ENCODE measurements at places on chromosomes 7 and 10. TPM values are rescaled to one million over a fixed set of nuclear protein-coding genes. Genes with fewer than 3 reads are reported as not detected.

- no peak for DNase-seq
Measured at GRCh38 chr10:102283488-102283887, 38.2 kb downstream of the GBF1 start.

DNA sequence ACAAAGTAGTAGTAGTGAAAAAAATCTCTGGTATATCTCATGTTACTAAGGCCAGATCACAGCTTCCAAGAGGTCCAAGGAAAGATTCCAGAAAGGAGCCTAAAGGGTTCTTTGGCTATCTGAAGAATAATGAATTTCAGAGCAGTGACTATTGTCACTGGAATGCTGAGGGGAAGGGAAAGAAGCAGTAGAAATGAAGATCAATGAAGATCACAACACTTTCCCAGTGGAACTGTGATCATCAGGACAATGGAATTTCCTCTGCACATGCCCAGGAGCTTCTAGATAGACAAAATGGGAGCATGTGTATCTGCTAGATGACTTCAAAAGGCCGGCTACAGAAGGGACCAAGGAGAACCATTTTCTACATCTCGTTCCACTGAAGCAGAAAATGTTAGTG, 219.5 kb upstream of the PHYHIPL start:
- no peak for DNase-seq

The SKAP2 gene
- total RNA-seq: 10.4 TPM

The TSPAN12 gene
- not detected for total RNA-seq

The CUZD1 gene
- total RNA-seq: 1.7 TPM

The SPDYE2 gene
- not detected for total RNA-seq

- no peak for DNase-seq
Measured at GRCh38 chr10:56728349-56728748, 367.3 kb upstream of the ZWINT start.

DNA sequence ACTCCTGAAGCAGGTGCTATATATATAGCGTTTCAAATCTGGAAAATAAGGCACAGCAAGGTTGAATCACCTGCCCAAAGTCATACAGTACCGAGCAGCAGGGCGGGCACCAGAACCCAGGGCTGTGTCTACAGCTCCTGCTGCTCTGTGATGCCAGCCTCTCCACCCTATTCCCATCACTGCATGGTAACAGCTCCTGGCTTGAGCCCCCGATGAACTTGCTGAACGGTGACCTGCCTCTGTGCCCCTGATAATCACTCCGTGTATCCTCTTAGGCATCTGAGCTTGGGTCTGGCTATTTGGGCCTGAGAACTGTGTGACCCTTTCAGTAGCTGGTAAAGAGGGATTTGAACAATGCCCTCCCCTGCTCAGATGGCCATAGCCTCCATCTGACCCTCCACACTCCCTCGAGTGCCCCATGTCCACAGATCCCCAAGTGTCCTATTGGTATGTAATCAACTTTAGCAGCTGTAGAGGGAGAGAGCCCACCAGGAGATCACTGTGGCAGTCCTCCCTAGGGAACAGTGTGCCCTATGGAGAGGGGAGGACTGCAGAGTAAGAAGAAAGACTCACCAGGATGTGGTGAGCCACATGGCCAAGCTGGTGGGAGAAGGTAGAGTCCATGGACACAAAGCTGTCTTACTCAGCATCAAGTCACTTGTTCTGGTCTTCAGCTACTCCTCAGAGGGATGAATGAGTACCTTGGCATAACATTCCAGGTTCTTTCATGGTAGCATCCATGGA, 1.1 kb upstream of the ARHGAP22 start:
- no peak for DNase-seq

DNA sequence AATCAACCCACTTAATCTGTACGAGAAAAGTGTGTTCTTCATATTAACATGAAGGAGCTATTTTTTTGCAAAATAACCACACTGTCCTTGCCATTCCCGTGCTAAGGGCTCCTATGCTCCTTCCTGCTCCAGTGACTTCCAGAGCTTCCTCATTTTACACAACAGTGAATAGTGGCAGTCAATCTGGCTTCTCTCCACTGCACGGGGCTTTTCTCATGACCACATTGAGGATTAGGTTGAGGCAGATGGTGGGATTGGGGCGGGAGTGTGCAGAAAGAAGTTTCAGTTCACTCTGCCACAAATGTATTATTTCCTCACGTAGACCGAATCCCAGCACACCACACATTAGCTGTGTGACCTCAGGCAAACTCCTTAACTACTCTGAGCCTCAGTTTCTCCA, 235.1 kb downstream of the ARHGAP12 start:
- no peak for DNase-seq

The ADAM22 gene
- 1.1 TPM for total RNA-seq

GRCh38 chr7:128705891-128706333, 33.2 kb upstream of the CALU start:
- DNase-seq: no peak

- no peak for DNase-seq
Measured at GRCh38 chr7:151699147-151699927, 177.6 kb downstream of the PRKAG2 start.

The TSPAN14 gene
- 43.8 TPM for total RNA-seq

- DNase-seq: no peak
Measured at GRCh38 chr10:122236690-122237306, 34.3 kb upstream of the BTBD16 start.
